ENCODE measurements at places on chromosomes 5 and 9.

- DNase-seq: peak; percentile 78
These were observed 586.0 kb downstream of the CCDC171 start for GRCh38 chr9:16138561-16139491.

DNA sequence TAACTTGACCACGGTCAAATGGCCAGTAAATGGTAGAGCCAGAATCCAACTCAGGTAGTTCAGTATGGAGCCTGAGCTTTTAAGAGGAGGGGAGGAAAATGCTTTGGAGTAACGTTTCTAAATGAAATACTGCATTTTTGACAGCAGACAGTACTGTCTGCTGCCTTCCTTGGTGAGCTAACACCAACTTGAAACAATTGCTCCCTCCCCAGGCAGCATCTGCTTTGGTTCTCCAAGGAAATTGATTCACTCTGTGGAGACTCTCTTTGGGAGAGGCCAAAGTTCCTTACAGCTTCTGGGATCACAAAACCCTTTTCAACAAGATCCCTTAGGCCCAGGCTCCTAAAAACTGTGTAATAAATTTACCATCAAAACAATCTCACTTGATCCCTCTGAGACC is 75.2 kb upstream of the SSBP2 start:
- DNase-seq: no peak

DNA sequence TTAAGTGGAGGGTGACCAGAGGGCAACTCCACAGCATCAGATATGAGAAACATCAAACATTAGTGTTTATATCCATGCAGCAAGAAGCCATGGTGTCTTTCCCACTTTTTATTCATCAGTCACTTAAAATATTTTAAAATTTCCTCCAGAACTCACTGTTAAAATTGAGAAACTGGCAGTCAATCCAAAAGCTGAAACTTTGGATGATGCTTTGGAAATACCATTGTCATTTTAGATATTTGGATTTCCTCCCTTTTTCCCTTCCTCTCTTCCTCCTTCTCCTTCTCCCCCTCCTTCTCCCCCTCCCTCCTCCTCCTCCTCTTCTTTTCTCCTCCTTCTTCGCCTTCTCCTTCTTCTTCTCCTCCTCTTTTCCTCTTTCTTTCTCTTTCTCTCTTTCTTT is 33.1 kb upstream of the NTRK2 start:
- DNase-seq: no peak

DNA sequence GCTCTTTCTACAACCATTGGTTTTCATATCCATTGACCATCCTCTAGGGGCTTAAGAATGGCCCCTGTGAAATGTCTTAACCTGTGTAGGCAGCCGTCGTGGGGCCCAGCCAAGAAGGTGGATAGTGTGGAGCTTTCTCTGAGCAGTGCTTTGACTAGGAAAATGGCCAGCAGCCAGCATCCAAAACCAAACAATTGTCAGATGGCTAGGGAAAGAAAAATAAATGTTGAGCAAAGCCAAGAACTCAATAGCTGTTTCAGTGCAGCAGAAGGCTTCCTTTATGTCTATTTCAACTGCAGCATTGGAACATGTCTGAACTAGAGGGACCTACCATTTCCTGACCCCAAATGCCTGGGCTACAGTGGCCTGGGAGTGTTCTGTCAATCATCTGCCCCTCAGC is 374.9 kb downstream of the TLE4 start:
- peak; percentile 33 for DNase-seq

DNA sequence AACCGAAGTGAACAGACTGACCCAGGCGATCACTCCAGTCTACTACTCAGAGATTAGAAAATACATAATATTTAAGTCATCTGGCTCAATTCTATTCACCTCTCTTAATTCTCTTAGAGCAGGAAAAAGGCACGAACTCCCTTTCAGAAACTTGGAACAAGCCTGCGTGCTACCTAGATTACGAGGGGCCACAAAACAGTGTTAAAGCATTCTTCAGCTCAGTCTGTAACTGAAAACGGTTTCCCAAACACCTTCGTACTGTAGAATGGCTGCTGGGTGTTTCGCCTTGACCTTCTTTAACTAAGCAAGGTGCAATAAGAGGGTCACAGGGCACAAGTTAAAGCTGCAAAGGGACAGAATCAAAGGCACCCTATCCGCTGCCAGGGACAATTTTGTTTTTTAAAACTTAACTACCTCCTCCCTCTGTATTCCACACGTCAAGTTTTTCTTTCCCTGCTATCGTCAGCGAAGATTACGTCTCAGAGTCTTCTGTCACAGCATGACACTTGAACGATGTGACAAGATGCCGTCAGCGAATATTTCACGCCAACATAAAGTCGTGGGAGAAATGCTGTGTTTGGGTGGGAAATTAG is 687 bp downstream of the LYSMD3 start:
- no peak for DNase-seq

GRCh38 chr5:10635867-10636350 is 72.0 kb downstream of the ANKRD33B start:
- DNase-seq: no peak

DNA sequence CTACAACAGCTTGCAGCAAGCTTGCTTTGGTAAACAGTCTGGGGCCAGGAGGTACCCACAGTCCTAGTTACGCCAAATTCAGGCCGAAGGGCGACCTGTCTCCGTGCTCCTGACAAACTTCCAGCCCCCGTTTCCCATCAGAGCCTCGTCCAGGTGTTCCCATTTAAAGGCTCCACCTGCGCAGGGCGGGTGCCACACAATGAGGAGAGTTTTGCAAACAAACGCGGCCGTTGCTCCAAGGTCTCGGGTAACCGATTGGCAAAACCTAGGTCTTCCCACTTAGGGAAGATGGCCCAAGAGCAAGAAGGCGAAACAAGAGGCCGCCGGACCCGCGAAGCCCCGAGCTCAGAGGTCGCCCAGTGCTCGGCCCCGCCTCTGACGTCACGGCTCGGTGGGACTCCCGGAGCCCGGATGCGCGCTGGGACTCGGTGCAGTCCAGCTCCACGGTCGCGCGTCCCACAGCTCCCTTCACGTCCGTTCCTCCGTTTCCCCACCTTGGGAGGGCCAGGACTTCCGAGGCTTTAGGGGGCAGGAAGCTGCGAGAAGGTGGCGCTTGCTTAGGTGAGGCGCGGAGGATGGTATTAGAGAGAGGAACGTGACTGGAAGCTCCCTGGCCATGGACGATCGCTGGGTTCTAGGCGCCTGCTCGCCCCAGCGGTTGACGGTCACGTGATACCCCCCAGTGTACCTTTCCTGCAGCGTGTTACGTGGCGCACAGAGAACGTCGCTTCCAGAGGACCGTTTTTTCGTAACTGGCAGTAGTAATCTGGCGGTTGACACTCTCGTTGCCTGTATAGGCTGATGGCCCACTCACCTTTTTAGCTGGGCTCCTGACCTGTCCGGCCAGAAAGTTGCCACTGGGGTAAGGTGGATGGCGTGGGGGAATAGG is 41.8 kb upstream of the KDM4C start:
- DNase-seq: no peak

GRCh38 chr5:30390095-30390494 is 803.4 kb upstream of the CDH6 start:
- DNase-seq: no peak

DNA sequence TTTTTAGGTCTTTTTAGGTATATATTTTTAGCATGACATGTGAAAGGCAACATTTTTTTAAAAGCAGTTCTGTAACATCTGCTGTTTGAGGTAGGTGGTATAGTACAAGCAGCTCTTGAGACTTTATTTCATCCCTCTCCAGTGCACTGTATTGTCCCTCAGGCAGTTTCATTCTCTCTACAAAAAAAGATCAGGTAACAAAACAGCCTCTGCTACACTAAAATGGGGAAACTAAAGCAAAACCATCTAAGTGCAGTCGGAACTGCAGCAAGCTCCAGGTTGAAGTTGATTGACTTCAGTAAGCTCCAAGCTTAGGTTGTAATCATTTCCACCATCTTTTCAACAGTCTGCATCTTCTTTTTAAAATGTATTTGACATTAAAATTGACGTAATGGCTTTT is 195.6 kb downstream of the DEPDC1B start:
- DNase-seq: no peak

DNA sequence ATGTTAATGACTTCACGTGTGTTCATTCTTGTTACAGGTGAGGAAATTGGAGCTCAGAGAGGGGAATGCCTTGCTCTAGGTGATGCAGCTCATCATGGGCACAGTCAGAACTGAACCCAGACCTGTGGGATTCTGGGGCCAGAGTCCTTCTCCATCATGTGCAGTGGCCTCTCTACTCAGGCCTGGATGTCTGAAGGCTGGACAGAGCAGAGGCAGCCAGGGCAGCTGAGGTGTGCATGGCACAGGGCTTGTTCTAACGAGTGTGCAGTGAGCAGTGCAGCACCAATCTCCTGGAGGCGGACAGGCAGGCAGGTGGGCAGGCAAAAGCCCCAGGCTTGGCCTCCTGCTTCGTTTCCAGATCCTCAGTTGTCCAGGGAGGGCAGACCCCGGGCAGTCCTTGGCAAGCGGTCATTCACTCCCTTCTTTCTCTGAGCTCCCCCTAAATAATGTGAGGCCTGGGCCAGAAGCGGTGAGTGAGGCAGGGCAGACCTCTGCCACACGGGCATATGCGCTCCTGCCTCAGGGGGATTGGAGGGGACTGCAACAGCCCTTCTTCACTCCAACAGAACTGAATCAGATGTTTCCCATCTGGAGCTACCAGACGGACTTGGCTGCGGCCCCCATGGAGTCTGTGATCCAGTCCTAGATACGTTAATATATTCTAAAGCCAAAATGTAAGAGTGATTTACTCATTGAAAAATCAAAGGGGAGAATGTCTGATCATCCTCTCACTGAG is 68.7 kb upstream of the FSTL4 start:
- no peak for DNase-seq

DNA sequence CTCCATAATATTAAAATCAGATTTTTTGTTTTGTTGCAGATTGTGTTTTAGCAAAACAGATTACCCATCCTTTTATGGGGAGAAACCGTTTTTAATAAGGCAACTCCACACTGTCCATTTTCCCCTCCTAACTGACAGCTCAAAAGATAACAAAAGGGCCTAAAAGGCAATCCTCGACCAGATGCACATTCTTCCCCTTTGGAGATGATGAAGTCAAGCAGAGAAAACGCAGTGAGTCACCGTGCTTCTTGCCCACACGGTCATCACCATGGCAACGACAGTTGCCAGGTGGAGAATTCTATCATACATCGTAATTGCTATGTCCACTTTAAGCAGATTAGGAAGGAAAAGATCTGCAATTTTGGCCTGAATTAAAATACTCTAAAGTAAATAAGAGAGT is 96.4 kb downstream of the DIRAS2 start:
- peak; percentile 90 for DNase-seq

- DNase-seq: no peak
These were observed 798 bp downstream of the PITX1 start for GRCh38 chr5:135032999-135033861.

DNA sequence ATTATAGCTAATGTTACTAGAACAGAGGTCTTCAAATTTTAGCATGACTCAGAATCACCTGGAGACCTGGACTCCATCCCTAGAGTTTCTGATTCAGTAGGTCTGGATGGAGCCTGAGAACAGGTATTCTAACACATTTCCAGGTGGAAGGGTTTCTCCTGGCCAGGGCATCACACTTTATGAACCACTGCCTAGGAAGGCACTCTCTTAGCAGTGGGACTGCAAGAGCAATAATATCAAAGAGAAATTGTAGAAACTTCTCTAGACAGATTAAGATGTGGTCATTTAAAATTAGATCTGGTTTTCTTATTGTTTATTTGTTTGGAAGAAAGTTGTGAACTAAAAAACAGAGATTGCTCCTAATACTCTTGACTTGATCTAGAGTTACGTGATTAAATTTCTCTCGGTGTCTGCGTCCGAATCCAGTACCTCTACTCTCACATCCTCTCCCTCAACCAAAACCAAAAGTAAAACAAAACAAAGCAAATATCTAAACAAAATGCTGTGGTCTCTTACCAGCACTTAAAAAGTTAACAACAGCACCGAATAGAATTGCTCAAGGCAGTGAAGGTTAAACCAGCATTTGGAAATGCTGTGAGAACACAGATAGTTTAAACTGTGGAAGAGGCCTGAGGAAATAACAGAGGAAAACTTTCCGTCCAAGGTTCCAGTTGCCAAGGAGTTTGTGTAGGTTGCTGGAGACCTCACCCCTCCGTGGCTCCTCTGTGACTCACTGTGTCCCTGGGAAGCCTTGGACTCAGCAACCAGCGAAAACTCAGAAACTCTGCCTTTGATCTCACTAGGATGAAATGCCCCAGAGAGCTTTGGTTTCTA is 193.4 kb downstream of the ARRDC3 start:
- peak; percentile 84 for DNase-seq

DNA sequence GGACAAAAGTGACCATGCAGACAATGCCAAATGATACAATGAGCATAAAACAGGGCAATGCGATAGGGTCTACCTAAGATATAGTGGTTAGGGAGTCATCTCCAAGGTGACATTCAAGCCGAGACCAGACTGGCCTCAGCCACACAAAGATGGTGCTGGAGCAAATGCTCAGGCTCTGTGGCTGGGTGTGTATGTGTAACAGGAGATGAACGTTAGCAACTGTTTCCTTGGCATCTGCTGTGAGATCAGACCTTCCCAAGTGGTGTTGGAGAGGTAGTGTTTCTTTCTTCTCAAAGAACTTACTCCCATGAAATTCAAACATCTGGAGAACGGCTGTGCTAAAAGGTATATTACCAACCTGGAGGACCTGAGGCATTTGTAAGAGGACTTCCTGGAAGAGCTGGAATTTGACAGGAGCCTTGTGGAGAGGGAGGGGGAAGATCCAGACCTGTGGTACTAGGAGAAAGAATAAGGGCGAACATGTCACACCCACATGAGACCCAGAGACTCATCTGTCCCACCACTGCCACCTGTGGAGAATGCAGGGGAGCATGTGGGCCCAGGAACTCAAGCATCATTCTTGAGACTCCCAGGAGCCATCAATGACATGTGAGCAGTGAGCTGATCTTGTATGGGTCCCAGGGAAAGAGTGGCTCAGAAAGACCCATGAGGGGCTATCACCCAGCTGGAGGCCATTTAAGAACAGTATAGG is 21.4 kb upstream of the ANXA6 start:
- DNase-seq: no peak

DNA sequence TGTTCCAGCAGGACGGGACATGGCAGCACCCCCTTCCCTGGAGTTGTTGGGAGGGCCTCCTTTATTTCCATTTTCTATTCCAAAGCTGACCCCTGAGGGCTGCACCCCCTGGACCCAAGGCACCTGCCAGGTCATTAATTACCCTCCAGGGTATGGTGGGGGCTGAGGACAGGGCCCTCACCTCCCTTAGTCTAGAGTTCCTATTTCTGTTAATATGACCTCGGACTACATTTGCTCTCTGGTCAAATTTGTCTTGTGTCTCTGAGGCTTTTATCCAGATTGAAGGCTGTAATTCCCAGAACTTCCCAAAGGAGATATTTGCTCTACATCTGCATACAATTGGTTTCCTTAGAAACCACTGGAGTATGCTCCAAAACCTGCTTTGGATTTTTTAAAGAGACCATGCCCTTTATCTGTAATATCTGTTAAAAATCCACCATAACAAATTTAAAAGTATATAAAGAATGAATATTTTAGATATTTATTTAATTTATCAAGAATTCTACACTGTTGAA is 16.8 kb downstream of the PHF2 start:
- no peak for DNase-seq

- no peak for DNase-seq
These were observed 90.3 kb downstream of the MACROH2A1 start for GRCh38 chr5:135308752-135309151.
